ENCODE measurements at places on chromosomes 16 and 17.

GRCh38 chr17:21028192-21028591 is 14.6 kb downstream of the USP22 start:
- no peak for DNase-seq

DNA sequence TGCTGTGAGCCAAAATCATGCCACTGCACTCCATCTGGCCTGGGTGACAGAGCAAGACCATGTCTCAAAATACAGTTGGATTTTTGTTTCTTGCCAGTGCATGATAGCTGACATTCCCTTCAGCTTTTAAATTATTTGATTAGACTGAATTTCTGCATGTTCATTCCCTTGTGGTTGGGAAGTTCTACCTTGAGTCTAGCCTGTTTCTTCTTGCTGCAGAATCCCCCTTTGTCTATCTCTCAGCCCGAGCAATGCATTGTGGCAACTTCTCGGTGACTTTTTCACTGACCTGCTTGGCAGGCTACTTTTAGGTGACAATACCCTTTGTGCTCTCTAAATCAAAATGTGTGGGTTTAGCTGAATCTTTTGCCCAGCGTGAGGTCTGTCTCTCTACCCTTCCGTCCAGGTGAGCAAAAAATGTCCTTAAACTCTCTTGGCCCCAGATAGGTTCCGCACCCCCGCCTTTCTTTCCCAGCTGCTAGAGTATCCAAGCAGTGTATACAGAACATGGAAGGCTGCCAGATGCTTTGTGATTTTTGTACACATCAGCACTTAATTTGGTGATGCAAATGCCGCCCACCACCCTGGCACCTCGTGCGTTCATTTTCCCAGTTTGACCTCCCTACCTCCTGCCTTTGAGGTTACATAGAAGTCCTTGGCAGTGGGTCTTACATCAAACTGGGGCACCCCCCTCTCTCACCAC is 130.2 kb downstream of the ABCC6 start:
- no peak for DNase-seq

DNA sequence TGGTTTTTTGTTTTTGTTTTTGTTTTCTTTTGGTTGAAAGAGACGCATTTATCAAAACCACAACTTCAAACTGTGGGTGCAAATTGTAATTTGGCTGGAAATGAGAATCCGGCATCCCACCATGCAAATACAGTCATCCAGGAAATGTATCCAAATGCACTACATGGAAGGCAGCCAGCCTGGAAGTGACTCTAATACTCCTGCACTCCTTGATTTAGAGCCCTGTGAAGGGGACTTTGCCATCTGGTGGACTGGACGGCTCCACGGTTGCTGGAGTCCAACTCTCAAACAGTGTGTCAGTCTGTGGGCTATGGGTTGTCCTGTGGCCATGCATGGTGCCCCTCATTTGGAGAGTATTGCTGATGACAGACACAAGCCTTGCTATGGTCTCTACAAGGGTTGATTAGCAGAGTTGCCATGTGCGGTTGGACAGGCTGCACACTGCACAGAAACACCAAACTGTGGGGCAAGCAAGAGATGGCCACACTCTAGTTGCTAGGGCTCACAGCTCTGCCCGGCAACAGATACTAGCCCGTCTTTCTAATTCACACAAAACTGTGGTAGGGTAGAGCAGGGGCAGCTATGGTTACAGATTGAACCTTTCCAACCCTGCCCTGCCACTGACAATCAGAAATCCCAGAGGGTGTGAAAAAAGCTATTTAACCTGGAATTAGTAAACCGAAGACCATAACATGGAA is 62.4 kb downstream of the VAT1L start:
- DNase-seq: no peak

GRCh38 chr16:85921026-85921425 is 22.1 kb downstream of the IRF8 start:
- no peak for DNase-seq

DNA sequence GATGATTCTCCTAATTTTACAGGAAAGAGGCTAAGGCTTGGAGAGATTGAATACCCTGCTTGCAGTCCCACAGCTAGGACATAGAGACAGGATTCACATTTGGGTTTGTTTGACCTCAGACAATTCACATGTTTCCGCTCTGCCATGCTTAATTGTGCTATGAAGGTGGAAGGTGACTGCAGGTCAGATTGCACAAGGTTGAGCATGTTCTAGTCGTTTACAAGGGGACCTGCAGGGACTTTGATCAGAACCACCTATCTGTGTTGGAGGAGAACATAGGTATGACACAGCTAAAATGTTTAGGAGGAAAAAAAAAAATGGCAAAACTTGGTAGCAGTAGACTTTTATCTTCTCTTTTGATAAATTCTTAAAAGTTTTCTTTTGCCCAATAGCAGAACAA is 4.9 kb upstream of the ANKFN1 start:
- DNase-seq: no peak

GRCh38 chr17:38667099-38667786 is 7.5 kb downstream of the EPOP start:
- DNase-seq: peak; percentile 89

DNA sequence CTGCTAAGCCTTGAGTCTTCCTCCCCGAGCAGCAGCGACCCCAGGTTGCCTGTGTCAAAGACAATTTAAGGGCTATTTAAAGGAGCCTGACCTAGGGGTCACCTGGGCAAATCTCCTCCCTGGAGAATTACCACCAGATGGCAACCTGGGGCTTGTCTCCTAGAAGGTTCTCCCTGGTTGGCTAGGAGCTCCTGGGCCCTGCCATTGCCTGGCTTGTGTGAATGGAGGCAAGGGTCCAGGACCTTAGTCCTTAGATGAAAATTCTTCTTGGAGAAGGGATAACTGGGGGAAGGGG is 51.3 kb upstream of the TAC4 start:
- DNase-seq: peak; percentile 89

DNA sequence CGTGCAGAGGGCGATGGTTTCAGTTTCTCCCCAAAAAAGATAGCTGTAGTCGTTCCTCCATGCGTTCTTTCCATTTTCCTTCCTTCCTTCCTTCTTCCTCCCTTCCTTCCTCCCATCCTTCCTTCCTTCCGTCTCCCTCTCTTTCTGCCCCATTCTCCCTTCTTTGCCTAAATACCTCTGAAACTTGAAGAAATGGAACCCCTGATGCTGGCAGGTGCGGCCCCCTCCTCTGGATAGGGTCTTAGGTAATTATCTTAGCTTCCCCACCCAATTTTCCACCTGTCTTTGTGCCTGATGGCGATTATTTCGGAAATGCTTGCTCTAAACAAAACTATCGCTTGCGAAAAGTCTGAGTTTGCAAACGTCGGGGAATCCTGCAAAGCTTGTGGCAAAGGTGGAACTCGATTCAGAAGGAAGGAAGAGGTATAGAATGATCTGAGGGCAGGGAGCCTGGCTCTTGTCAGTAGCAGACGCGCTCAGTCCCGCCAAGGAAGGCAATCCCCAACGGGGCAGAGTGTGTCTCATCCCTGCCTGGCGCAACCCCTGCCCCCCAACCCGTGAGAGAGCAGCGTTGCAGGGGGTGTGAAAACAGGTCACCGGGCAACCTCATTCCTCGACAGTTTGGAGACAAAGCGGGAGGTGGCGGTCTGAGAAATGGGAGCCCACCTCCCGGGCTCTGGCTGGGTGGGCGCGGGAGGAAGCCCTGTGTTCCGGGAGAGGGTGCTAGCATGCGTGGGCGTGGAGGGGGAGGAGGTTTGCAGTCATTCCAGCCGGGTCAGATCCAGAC is 2.9 kb upstream of the CBX8 start:
- peak; percentile 45 for DNase-seq

- no peak for DNase-seq
Observed at GRCh38 chr16:23081675-23082119, 67.6 kb downstream of the USP31 start.

DNA sequence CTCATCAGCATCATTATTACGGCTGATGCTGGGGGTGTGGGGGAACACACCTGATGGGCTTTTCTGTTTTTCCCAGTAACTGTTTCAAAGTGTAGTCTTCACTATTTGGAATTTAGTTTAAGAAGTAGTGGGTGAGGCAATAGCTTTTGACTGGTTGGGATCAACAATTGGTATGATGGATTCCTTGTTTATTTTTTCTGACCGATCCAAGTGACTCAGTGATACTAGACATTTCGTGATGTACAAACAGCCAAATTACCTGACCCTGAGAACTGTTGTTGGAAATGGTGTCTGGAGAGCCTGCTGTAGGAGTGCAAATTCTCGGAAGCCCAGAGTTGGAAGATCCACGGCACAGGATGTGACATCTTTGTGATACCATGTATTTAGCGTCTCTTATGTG is 204.2 kb downstream of the PRKCA start:
- DNase-seq: no peak

DNA sequence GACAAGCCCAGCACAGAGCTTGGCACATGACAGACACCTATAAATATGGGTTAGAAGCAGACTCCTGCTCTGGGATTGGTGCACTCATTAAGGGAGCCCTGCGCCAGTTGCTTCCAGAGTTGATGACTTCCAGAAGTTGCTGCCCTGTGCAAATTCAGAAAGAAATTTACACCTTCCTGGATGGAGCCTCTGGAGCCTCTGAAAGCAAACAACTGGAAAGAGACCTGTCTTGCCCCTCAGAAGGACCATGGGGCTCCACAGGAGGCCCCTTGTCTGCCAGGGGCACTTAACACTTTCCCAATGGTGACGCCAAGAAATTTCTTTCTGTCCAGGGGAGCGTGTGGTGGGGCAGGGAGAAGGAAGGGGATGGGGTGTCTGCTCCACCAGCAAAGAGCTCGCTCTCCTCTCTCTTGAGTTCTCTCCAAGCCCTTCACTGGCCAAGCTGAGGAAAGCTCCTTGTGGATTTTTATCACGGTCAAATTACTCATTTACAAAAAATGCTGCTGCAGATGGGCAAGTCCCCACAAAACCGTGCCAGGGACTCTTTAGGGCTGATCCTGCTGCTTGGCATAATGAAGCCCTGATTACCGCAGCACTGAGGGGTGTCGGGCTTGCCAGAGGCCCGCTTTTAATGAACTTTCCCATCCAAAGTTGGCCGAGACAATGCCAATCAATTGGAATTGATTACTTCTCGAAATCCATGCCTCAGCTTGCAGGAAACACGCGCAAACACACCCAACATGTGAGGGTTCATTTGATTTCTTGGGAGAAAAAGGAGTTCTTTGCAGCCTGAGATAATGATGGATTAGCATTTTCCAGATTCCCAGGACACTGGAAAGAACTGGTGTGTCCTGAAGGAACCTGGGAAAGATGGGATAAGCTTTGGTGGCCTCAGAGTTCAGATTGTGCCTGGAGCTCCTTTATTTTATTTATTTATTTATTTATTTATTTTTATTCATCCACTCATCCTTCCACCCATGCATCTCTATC is 583.6 kb upstream of the CDH5 start:
- DNase-seq: no peak

DNA sequence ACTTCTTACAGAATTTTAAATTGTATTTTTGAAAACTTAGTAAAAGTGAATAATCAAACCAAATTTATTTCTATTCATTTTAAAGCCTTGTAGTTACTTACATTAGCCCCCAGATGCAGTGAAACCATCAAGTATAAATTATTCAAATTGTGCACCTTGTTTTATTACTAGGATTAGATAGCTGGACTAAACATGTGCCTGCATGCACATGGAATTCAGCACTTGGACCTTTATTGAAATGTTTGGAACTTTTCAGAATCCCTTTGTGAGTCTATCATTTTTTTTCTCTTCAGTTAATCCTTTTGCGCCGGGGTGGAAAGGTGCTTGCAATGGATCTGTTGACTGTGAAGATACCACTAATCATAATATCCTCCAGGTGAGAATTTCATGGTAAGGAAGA is 4.7 kb downstream of the ZPBP2 start:
- DNase-seq: no peak

- no peak for DNase-seq
Observed at GRCh38 chr17:71970312-71970711, 150.5 kb upstream of the SOX9 start.

GRCh38 chr17:78121801-78122215 is 6.7 kb downstream of the TMC6 start:
- DNase-seq: no peak

DNA sequence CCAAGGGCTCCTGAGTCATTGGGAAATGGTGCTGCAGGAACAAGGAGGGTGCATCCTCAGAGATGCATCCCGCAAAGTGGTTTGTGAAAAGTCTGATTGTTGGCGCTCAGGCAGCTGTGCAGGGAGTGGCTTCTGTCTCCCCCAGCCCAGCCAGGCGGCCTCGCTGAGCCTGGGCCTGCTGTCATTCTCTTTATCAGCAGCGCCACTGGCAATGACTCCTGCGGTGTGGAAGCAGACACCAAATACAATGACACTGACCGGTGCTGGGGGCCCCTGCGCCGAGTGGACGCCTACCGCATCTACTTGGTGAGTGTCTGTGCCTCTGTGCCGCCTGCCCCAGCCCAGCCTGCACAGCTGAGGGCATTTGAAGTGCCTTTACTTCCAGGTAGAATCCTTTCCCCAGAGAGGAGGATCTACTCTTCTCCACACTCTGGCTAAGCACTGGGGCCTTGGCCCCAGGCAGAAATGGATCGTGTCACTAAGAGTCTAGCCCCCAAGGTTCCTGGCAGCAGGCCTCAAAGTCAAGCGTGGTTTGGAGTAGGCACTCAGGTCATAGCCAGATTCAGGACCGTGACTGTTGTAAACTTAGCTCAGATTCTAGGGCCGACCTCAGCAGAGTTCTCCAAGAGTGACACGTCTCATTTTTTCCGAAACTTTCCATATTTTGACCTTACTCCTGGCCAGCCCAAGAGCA is 19.3 kb upstream of the NAT9 start:
- no peak for DNase-seq

- peak; percentile 71 for DNase-seq
Observed at GRCh38 chr17:29292992-29293889, 707 bp downstream of the NUFIP2 start.

GRCh38 chr16:81003610-81004460 is 2.9 kb downstream of the CMC2 start:
- DNase-seq: no peak

DNA sequence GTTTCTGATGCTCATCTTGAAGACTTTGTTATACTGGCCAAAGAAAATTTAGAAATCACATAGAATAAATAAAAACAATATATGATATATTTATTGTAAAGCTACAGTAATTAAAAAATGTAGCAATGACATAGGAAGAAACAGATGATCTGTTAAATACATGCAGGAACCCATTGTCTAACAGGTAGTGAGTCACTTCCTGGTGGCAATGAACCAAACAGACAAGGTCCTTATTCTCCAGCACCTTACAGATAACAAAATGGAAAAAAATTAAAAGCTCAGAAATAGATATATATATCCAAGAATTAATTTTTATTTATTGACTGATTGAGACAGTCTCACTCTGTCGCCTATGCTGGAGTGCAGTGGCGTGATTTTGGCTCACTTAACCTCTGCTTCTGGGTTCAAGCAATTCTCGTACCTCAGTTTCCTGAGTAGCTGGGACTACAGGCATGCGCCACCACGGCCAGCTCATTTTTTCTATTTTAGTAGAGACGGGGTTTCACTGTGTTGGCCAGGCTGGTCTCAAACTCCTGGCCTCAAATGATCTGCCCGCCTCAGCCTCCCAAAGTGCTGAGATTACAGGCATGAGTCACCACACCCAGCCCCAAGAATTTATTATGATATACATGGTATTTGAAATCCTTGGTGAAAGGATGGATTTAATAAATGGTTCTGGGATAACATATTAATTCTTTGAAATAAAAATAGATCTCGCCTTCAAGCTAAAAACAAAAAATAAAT is 7.5 kb downstream of the NETO2 start:
- no peak for DNase-seq

GRCh38 chr17:79583475-79583874 is 27.4 kb downstream of the RBFOX3 start:
- no peak for DNase-seq

- peak; percentile 14 for DNase-seq
Observed at GRCh38 chr17:40430272-40431230, 12.7 kb upstream of the IGFBP4 start.
